T-helper 17 cell (primary cell): ENCODE measurements at places on chromosomes 3 and 15.

DNA sequence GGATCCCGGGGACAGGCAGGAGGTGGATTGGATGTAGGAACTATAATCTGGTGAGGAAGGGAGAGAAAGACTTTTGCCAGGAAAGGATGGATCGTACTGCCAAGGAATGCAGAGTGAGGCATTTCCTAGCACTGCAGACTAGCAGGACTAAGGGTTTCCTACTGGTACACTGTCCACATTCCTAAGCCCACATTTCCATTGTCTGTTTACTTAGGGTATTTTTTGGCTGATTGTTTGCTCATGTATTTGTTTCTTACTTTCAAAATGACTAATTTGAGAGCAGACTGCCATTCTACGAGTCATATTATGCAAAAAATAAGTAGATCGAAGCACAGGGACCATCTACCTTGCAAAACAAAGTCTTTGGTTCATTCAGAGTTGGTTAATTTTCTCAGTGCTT lies 1029.5 kb upstream of the NR2F2 start:
- DNase-seq: no peak

DNA sequence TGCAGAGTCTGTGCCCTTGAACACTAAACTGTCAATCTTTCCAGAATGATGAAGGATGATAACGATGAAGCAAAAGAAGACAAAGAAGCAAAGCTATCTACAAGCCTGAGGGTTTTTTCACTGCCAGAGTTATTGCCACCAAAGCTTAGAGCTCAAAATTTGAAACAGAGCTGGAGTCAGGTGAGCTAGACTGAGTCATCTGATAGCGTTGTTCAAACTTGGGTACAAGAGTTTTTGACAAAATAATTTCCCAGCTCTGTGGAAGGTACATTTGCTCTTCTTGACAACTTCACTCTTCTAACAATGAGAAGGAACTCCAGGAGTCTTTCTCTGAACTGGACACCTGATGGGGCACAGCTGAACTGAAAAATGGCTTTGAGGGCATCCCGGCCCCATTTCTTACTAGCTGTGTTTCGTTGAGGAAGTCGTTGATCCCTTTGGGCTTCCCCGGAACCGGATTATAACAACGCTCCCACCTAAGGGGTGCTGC lies 715 bp downstream of the MCCC1 start:
- DNase-seq: no peak

GRCh38 chr3:65077124-65077523 lies 389.3 kb upstream of the ADAMTS9 start:
- no peak for DNase-seq

- DNase-seq: no peak
These were observed 25.7 kb downstream of the AMOTL2 start for GRCh38 chr3:134348524-134348923.

DNA sequence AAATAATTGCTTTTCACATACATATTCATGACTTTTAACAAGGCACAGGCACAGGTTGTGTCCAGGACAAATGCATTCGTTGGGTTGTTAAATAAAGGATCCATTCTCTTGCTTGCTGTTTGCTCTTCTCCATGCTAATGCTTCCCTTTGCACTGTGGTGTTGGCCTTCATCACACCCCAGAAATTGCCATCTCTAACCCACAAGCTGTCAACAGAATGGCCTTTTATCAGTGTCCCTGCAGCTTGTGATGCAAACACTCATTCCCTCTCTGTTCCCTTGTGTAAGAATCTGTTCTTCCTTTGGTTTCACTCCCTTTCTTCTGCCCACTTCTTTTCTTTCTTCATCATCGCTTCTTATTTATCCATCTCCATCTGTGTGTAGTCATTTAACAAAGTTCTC lies 72.2 kb downstream of the SLC7A14 start:
- DNase-seq: no peak

DNA sequence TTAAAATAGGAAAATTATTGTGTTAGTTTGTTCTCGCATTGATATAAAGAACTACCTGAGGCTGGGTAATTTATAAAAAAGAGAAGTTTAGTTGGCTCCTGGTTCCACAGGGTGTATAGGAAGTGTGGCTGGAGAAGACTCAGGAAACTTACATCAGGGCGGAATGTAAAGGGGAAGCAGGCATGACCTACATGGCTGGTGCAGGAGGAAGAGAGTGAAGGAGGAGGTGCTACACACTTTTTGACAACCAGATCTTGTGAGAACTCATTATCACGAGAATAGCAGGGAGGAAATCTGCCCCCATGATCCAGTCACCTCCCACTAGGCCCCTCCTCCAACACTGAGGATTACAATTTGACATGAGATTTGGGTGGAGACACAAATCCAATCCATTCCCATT lies 490.7 kb downstream of the RBMS3 start:
- no peak for DNase-seq

GRCh38 chr3:58357402-58357801 lies 24.7 kb downstream of the PXK start:
- DNase-seq: no peak

GRCh38 chr3:159186581-159186980 lies 384.7 kb downstream of the MFSD1 start:
- no peak for DNase-seq

GRCh38 chr3:87076946-87077345 lies 86.0 kb upstream of the VGLL3 start:
- DNase-seq: no peak

GRCh38 chr15:98738689-98739401 lies 90.5 kb downstream of the IGF1R start:
- DNase-seq: no peak

GRCh38 chr15:78327466-78327865 lies 12.7 kb upstream of the CRABP1 start:
- DNase-seq: no peak

DNA sequence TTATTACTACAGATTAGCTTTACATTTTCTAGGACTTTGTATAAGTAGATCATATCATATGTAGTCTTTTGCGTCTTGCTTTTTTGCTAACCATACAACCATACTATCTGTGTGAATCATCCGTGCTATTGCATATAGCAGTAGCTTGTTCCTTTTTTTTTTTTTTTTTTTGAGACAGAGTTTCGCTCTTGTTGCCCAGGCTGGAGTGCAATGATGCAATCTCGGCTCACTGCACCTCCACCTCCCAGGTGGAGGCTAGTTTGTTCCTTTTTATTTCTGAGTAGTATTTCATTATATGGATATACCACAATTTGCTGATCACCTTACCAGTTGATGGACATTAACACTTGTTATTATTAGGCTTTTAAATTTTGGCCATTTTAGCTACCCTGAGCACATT lies 54.5 kb upstream of the TBL1XR1 start:
- no peak for DNase-seq

- DNase-seq: no peak
These were observed 156.6 kb downstream of the MYRIP start for GRCh38 chr3:39965997-39966396.

DNA sequence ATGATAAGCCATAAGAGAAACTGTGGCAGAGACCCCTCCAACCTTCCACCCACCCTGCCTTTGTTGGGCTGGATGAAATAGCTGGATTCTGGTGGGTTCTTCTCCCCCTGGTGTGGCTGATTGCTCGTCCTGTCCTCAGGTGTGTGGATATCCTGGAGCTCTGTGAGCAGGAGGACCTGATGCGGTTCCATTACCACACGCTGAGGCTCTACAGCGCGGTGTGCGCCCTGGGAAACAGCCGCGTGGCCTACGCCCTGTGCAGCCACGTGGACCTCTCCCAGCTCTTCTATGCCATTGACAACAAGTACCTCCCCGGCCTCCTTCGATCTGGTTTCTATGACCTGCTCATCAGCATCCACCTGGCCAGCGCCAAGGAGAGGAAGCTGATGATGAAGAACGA lies 306.3 kb upstream of the CHRM5 start:
- no peak for DNase-seq

- no peak for DNase-seq
These were observed 14.5 kb upstream of the SLC6A1 start for GRCh38 chr3:10977892-10978510.

GRCh38 chr3:134333522-134334181 lies 40.6 kb downstream of the AMOTL2 start:
- DNase-seq: no peak

GRCh38 chr15:51884517-51885236 lies 55.2 kb downstream of the TMOD3 start:
- DNase-seq: no peak

GRCh38 chr3:56880720-56881575 lies 79.2 kb upstream of the ARHGEF3 start:
- no peak for DNase-seq

DNA sequence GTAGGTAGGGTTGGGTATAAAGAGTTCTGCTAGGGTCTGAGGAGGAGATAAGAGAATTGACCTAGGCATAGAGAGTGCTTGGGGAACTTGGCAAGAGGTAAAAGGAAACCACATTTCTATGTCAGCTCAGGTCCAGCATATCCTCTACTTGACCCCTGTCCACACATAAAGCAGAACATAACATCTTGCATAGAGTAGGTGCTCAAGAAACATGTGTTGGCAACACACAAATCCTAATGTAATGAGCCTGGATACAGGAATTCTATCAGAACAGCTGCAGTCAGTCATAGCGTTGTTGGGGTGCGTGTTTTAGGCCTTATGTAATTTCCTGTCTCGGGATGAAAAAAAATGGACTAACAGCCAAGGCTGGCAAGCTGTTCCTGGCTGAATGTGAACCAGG lies 35.0 kb upstream of the PLCL2 start:
- no peak for DNase-seq
